NCI-H1694 treated with DMSO at 0.1 percent for 48 hours (cell line): ENCODE measurements at places on chromosomes 5 and 9.

- DNase-seq, result no peak
Observed at GRCh38 chr9:108439947-108440346, 415.8 kb downstream of the ACTL7B start.

DNA sequence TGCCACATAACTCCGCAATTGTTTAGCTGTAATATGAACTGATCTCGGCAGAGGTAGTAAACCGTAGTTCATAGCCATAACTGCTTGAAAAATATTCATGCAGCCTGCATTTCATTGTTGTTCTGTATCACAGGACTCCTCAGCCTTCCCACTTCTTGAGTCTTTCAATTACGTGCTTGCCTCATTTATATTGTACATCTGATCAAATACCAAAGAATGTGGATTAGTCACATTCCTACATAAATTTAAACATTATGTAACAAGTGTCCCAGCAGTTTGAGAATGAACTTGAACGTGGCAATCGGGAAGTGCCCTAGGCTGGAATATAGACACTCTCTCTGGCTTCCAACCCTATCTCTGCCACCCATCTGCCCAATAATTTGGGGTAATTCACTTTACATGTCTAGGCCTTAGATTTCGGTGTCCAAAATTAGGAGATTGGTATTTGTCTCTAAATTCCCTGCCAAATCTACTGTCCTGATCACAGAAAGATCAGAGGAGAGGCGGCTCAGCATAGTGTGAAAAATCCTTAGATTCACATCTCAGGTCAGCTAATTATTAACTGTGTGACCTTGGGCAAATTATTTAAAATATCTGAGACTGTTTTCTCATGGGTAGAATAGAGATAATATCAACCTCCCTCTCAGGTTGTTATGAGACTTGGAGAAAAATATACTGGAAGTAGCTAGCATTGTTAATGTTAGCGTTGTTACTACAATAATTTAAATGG is 215.1 kb upstream of the RFX3 start:
- DNase-seq, result no peak

DNA sequence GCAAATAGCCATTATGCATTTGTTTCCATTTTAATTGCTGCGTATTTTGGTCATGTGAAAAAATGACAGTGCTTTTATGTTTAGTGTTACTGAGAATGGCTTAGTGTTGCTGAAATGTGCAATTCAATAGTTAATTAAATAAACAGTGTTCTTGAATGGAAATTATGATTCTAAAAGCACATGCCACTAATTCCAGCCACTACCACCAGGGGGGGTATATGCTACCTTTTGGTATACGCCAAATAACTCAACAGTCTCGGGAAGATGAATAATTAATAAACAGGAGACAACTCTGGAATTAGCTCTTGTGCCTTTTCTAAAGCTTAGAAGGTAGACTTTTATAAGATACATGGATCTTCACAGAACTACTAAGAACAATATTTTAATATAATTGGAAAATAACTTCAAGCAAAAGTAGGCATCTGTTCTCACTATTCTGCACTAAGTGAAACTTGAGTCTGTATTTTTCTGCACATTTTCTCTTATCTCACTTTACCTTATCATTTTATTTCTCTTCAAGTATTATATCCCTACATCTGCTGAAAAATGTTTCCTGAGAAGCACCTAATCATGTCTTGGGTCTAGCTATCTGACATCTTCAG is 83.5 kb upstream of the MINAR2 start:
- DNase-seq, result no peak

GRCh38 chr5:14676320-14676719 is 11.8 kb downstream of the OTULIN start:
- no peak for DNase-seq

- DNase-seq, result no peak
Observed at GRCh38 chr5:109803854-109804253, 114.1 kb downstream of the MAN2A1 start.

DNA sequence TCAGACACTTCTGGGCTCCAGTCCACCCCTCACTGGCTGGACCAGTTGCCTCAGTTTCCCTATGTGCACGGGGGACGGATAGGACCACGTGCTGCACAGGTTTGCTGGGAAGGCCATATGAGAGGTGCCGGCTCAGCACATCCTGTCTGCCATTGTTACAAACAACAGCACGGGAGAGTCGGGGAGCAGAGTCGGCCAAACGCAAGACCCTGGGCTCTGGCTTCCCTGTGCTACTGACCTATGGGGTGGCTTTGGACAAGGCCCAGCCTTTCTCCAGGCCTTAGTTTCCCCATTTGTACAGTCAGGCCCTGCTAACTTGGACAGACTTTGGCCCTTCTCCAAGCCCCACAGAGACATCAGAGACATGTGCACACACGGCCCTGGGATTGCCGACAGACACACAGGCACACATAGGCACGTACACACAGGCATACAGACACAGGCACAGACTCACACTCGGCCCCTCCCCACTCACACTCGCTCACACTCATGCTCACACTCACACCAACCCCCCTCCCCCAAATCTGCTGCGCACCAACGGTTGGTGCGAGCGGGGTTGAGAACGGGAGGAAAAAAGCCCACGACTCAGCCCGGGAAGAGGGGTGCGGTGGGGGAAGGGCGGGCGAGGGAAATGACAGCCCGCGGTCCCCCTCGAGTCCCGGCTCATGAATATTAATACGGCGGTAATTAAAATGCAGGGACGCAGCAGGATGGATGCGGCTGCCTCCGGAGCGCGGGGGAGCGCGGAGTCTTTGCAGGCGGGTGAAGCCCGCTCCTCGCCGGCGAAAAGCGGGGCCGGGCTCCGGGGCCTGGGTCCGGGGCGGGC is 133.0 kb downstream of the C9orf50 start:
- DNase-seq, result peak; percentile 55

- DNase-seq, result no peak
Observed at GRCh38 chr5:59698207-59699178, 195.0 kb downstream of the PDE4D start.

DNA sequence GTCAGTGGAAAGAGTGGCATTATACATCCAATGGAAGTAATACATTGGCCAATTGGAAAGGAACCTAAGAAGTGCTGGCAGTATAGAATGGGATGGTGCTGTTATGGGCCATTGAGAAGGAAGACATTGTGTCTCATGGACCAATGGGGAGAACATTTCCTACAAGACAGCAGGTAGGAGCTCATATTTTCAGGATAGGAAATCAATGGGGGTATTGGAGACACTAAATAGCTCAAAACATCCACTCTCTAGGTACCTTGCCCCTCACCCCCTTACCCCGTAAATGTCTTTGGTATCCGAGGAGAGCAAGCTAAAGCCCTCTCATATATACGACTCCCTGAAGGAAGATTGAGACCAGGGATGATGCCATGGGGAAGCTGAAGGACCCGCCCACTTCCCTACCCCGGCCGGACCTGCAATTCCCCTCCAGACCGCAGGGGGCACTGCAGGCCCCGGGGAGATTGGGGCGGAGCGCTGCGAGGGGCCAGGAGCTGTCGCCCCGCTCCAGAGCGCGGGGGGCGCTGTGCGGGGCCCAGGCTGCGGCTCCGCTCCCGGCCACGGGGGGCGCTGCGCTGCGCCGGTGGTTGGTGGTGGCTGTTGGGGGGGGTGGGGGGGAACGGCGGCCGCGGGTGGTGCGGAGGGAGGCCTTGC is at the start of gene KDM3B:
KDM3B (plus strand) TSS at position 615 of the 651 bp plus-strand sequence. CDS start 111 bp downstream, outside the sequence.
- DNase-seq, result peak; percentile 47

DNA sequence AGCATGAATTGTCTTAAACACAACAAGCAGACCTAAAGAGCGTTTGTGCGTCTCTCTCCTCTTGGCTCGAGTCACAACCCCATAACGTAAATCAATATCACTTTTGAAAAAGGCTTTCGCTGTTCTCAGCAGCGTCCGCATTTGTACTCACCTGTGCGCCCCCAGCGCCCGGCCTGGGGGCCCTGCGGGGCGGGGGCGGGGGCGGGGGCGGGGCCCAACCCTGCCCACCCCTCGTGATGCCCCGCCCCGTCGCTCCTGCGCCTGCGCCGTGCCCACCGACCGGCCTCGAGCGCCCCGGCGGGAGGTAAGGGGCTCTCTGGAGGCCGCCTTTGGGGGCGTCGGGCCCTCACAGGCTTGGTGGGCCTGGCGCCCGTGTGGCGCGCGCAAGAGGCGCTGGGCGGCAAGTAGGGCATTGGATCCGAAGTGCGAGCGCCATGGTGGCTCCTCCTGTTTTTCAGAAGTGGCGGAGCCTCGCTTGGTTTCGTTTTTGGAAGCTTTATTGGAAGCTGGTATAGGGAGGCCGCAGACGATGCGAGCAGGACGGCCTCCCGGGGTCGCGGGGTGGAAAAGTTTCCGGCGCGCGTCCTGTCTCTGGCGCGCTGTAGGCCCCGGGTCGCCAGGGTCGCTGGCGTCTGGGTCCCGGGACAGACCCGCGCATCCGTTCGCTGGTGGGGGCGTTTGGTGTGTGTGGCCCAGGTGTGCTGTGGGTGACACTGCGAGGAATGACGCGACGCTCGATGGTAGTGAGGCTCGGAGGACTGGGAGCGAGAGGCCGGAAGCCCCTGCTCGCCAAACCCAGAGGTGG is at the start of gene STX17:
STX17 (plus strand) TSS at position 252 of the 805 bp plus-strand sequence. CDS start 8,586 bp downstream, outside the sequence.
- peak; percentile 48 for DNase-seq

DNA sequence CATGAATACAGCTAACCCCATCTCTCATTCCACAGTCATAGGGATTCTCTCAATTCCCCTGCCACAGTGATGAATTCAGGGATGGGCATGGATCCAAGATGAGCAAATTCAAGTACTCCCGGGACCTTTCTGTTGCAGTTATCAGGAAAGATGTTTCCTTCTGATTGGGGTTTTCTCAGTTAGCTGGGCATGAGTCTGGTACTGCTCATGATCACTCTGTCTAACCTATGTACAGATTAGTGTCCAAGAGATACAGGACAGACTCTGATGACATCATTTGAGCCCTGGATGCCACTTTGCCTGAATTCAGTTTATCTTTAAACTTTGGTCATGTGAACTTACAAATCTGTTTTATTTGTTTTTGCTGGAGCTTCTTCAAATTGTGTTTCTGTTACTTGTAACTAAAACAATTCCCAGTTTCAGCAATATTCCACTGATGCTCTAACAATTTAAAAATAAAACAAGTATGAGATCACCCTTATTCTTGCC is 257.7 kb upstream of the KLF9 start:
- no peak for DNase-seq

GRCh38 chr9:104997536-104997935 is 69.6 kb upstream of the ABCA1 start:
- DNase-seq, result no peak

GRCh38 chr9:115333277-115334070 is 215.5 kb upstream of the TNC start:
- no peak for DNase-seq

DNA sequence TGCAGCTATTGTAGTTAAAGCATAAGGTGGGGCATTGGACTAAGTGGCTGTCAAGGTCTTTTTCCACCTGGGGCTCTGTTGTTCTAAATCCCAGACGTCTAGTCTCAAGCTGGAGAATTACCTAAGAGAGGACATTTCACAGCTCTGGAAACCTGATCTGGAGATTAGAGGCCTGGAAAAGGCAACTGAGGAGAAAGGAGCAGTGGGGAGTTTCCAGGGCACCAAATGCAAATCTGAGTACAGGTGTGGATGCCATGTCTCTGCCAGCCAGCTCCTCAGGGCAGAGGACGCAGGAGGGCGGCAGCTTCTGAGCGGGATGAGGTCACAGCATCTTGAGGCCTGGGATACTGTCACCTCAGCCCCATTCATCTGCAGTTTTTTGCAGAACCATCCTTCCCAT is 65.2 kb downstream of the PPARGC1B start:
- no peak for DNase-seq

DNA sequence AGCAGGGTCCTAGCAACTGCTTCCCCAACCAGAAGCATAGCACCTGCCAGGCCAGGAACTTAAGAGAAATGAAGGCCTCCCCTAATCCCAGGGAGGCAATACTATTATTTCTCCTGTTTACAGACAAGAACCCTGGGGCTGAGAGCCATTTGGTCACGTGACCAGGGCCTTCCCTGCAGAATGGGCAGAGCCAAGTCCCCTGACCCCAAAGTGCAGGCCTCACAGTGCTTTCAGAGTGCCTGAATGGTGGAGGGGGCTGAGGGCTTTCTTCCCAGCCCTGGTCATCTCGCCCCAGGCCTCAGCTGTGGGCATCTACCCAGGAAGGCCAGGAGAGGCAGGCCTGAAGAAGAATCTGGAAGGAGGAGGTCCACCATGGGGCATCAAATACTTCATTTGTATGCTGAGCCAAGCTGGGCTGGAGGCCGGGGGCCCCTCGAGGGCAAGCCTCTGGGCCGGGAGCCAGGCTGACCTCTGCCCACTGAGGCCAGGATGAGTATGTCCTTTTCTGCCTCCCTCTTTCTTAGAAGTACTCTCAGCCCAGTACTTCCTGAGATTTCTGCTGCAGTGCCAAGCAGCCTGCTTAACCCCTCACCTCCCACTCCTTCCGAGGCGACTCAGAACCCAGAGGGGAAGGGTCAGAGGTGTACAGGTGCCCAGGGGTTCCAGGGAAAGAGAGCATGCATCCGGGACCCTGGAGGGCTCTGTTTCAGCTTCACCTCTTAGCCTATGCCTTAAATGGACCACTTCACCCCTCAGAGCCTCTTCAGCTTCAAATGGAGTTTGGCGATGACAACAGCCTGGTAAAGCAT is 18.9 kb upstream of the DUSP1 start:
- DNase-seq, result no peak

- peak; percentile 13 for DNase-seq
Observed at GRCh38 chr5:141825791-141826560, 52.2 kb downstream of the PCDH1 start.

- no peak for DNase-seq
Observed at GRCh38 chr5:149141224-149141956, at the start of gene ABLIM3. TSS of gene ABLIM3 (plus strand) at chr5:149141493. CDS start at chr5:149142096, 603 bp downstream.

- no peak for DNase-seq
Observed at GRCh38 chr5:127647361-127647958, 1.4 kb upstream of the CTXN3 start.
